ENCODE measurements at places on chromosomes 3 and 15. TPM values are rescaled to one million over a fixed set of nuclear protein-coding genes. Genes with fewer than 3 reads are reported as not detected.
A peak's percentile ranks its signal among the peaks of the same experiment; 100 is the strongest.

GRCh38 chr3:195748661-195749060, 27.9 kb downstream of the MUC20 start:
- DNase-seq: no peak

GRCh38 chr3:179174316-179174715, 26.2 kb downstream of the PIK3CA start:
- DNase-seq: no peak

GRCh38 chr3:23404246-23404645, 201.1 kb downstream of the UBE2E2 start:
- no peak for DNase-seq

- no peak for DNase-seq
These were observed 86.5 kb downstream of the AQR start for GRCh38 chr15:34883042-34883441.

Gene MRPL46
- 35.9 TPM for polyA plus RNA-seq

DNA sequence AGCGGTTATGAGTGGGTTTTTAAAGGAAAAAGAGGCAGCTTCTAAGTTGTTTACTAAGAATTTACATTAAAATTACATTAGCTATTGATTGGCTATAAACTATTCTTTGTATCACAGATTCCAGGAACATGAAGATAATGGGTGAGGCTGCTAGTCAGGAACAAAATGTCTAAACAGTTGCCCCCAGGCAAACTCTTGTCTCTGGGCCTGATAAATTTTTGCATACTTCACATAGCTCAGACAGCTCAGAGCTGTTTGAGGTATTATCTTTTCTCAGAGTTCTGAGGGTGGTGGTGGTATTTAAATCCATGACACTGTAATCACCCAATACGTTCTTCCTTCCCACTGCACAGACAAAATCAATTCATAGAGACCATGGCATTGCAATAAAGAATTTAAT, 2.1 kb upstream of the HACD2 start:
- DNase-seq: peak; percentile 8

DNA sequence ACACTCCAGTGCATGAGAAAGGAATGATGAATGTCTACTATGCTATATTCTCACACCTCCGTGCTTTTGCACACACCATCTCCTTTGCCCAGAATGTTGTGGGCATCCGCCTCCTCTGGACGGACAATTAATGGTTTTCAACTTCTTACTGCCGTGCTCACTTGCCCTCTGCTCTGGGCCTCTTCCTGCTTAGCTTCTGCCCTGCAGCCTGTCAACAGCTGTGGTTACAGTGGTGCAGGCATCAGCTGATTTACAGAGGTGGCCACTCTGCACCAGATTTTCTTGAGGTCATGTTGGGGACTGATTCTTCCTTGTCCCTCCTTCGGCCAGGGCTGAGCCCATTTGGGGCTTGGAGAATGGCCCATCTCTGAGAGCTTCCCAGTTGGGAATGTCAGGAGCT, 56.5 kb upstream of the TMEM115 start:
- DNase-seq: no peak

GRCh38 chr15:62059816-62060112, 483 bp downstream of the VPS13C start:
- no peak for DNase-seq

DNA sequence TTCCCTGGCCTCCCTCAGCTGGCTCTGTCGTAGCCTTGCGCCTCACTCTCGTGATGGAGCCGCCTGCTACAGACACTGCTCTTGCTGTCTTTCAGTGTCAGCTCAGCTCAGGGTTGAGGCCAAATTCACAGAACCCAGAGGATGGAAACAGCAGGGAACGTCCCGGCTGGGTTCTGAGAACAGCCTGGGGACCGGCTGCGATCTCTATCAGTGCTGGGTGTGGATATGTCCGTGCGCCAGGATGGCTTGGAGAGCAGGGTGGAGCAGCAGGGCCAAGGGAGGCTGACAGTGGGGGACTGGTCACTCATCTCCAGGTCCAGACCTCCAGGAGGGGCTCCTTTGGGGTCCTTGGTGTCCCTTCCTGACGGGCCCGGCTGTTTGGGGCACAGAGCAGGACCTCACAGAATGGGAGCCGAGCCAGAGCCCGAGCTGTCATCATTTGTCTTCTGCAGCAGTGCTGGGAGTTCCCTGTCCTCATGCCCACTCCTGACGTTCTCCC, 18.4 kb downstream of the KLF15 start:
- DNase-seq: no peak

GRCh38 chr3:3305841-3306240, 126.3 kb upstream of the CRBN start:
- DNase-seq: no peak

DNA sequence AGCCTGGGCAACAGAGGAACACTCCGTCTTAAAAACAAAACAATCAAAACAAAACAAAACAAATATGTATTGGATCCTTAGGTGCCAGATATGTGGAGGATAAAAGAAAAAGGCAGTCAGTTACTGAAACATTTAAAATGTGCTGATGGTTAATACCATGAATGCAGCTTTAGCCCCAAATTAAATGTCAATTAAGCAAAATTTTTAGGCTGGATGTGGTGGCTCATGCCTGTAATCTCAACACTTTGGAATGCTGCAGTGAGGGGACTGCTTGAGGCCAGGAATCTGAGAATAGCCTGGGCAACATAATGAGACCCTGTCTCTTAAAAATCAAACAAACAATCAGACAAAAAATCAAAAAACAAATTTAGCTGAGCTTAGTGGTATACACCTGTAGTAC, 8.5 kb upstream of the CHMP2B start:
- DNase-seq: no peak

DNA sequence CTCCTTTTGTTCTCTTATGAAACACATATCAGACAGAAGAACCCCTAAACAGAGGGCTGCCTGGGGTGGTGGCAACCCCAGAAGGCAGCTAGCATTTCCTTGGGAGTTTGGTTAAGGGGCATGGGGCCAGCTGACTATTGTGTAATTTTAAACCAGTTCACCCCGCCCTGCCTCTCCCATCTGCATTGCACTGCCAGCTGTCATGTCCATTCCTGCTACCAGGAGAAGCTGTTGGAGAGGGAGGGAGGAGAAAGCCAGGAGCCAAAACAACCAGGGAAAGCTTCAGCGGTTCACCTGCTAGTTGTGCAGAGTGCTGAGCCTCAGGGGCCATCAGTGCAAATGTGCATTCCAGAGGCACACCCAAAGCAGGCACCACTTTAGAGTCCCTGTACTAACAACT, 47.6 kb upstream of the ATP1B3 start:
- no peak for DNase-seq

DNA sequence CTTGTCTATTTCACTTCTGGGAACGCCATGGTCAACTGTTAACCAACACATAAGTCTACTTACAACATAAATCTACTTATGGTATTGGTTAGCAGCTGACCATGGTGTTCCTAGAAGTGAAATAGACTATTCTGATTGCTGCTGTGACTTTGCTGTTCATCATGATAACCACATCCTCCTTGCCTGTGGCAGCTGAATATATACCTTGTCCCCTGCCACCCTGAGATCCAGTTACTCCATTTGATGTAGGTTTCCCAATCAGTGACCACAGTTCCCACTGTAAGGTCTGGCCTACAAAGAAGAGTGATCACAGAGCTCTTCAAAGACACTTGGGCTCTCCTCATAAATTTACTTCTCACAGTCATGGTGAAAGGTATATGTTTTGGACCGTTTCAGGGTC, 66.8 kb upstream of the ALDH1A3 start:
- DNase-seq: no peak

- DNase-seq: no peak
These were observed 36.3 kb downstream of the KLF13 start for GRCh38 chr15:31362886-31363285.

DNA sequence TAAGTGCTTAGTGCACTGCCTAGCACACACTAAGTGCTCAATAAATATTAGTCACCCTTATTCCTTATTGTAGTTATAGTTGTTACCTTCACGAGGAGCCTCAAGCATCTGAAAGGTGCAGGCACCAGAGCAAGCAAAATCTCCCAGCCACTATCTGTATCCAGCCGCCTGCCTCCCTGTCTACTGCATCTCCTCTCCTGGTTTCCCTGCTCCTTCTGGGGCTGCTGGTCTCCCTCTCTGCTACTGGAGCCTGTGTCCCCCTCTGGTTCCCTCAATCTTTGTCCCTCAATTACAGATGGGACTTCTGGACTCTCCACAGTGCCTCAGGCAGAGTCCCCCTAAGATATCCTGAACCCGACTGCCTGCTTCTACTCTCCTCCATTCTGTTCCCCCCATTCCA, 18.8 kb downstream of the MYL3 start:
- DNase-seq: no peak

GRCh38 chr3:54878145-54878544, 49.7 kb downstream of the LRTM1 start:
- no peak for DNase-seq

Gene PCSK6
- 1.7 TPM for polyA plus RNA-seq

DNA sequence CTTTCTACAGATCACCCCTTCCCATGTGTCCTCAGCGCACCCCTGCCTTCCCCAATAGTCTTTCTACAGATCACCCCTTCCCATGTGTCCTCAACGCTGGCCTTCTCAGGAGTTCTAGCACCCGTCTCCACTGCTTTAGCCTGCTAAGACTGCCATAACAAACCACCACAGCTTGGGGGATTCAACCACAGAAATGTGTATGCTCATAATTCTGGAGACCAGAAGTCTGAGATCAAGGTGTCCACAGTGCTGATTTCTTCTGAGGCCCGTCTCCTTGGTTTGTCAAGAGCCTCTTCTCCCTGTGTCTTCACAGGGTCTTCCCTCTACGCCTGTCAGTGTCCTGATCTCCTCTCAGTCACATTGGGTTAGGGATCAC, 68.1 kb upstream of the CGNL1 start:
- no peak for DNase-seq

Data from GM23338 (cell line).